ENCODE measurements at places on chromosomes 5 and 9.

DNA sequence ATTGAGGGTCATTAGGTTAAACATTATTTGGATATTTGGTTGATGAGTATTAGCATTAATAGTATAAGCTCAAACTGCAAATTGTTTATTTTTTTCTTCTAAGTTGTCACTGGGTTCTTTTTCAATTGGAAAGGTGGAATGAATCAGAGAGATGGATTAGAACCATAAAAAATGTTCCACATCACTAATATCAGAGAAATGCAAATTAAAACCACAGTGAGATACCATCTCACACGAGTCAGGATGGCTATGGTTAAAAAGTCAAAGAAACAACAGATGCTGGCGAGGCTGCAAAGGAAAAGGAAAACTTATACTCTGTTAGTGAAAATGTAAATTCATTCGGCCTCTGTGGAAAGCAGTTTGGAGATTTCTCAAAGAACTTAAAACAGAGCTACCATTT is 122.8 kb downstream of the CCDC192 start:
- DNase-seq = no peak

DNA sequence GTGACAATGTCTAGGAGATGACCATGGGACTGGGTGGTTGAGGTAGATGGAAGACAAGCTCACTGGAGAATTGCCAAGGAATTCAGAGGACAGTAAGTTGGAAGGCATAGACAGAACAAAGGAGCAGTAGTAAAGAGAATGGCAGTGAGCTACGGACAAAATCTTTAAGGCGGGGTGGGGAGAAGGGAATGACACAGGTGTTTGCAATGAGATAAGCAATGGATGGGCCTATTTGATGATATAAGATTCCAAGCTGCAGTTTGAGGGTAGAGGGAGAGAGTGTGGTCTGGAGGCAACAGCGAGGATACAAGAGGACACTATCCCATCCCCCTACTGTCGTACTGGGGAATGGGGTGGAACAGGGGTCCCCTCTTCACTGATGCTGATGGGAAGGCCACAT is 14.4 kb downstream of the PTTG1 start:
- no peak for DNase-seq

DNA sequence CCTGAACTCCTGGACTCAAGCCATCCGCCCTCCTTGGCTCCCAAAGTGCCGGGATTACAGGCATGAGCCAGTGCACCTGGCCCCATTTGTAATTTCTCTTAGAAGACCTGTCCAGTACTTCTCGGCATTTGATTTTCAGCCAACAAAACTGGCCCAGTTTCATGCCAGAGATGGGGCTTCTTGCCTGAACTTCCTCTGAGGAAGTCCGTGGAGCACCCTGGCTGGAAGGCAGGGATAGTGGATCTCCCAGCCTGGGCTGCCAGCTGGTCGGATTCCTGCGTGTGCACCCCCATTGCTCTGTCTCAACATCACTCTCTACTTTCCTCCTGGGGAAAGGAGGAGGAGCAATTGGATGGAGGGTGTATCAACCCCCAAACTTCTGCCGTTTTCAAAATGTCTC is 39.0 kb downstream of the FAM78A start:
- no peak for DNase-seq

GRCh38 chr5:131321066-131321465 is 57.2 kb downstream of the CDC42SE2 start:
- no peak for DNase-seq

GRCh38 chr9:123089040-123089439 is 55.6 kb downstream of the GPR21 start:
- no peak for DNase-seq

DNA sequence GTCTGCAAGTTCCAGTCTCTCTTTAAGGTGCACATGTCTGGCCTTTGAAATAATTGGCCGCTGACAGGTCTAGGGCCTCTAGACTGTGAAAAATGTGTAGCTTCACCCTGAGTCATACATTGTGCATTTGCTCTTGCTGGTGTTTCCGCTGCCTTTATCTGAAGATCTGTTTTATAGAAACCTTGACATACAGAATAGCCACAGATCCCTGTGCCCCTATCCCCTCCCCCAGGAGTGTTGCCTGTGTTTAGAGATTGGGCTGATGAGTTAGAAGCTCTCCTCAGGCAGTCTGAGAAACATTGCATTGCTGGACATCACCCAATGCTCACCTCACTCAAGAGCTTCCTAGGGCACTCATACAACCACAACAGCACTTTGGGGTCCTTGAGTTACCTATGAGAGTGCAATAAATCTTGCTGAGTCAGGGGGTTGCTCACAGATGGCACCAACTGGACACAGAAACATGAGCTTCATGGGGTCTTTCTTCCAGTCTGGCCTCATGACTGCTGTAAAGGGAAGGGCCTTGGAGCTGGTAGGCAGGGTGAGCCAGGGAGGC is 3.8 kb upstream of the ZNF782 start:
- no peak for DNase-seq

- no peak for DNase-seq
Measured at GRCh38 chr5:14787801-14788579, 83.6 kb downstream of the ANKH start.

DNA sequence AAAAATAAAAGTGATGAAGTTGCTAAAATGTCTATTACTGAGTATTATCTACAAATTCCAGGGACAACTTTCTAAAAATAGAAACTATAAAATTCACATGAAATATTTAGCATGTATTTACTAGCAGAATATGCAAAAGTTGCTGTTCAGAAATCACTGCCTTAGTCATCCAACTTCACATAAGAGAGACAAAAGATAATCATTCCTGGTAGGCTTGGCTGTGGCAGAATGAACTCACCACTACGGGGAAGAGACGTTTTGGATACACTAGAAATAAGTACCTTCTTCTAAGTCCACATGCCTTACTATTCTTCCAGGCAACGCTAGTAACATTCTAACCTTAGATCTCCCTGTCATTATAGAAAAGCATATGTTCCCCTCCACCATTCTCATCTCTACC is 272.2 kb downstream of the BNC2 start:
- DNase-seq = no peak

GRCh38 chr5:66529704-66530103 is 66.5 kb upstream of the MAST4 start:
- no peak for DNase-seq

DNA sequence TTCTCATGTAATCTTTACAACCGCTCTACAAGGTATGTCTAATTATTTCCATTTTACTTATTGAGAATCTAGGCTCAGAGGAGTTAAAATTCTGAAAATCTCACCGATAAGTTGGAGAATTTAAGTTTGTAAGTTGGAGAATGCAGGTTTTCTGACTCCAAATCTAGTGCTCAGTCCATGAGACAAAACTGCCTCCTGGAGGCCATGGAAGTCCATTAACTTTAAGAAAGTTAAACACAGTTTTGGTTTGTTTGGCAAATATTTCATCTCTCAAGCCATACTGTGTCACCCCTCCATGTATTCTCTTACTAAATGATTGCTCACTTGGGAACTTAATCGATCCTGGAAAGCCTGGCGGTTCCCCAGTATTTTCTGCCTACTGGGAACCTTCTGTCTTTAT is 52.6 kb downstream of the INIP start:
- DNase-seq = no peak

DNA sequence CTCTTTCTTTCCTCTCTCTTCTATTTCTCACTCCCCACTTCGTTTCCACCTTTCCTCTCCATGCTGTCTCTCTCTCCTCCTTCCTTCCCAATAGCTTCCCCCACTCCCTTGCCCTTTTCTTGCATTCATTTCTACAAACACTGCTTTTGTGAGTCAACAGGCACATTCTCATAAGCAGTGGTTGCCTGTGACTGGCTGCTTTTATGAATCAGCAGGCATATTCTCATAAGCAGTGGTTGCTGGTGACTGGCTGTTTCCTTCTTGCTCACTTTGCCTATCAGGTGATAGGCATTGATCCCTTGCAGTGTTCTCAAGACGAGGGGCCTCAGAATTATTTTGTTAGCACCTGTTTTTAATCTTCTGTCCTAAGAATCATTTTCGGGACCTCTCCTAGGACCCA is 116.1 kb upstream of the ACTBL2 start:
- DNase-seq = no peak

DNA sequence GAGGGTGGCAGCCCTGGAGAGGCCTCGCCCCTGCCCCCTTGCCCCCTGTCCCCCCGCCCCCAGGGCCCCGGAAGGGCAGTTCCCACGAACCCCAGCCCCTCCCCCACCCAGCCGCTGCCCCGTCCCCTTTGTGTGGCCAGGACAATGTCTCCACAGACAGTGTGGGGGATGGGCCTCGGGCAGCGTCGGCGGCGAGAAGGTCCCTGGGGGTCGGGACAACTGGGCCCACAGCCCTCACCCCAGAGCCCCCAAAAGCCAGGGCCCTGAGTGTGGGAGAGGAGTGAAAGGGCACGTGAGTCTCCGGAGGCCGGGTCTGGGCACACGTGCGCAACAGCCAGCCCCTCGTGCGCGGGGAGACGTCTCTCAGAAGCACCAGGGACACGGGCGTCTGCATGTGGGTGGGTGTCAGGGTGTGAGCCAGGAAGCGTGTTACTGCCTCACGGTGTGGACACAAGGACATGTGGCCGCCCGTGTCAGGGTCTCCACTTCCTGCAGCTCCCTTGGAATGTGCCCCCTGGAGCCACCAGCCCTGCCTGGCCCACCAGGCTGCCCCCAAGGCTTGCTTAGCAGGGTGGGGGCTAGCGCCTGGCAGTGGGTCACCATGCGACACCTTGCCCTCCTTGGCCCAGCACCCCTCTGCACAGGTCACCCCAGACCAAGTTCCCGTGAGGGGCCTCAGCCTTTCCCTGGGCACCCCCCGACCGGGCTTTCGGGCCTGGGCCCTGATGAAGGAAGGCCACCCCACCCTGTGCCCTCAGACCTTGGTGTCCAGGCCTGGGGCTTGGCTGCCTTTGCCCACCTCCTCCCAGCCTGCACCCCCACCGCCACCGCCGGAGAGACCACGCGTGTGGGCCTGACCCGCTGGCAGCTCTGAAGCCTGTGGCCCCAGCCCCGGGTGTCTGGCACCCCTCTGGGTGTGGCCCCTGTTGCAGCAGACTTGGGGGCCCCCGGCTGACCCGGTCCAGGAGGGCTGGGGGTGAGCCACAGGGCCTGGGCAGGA is 12.8 kb upstream of the NRARP start:
- DNase-seq = no peak

- no peak for DNase-seq
Measured at GRCh38 chr9:104575456-104575855, 6.5 kb downstream of the OR13C8 start.

DNA sequence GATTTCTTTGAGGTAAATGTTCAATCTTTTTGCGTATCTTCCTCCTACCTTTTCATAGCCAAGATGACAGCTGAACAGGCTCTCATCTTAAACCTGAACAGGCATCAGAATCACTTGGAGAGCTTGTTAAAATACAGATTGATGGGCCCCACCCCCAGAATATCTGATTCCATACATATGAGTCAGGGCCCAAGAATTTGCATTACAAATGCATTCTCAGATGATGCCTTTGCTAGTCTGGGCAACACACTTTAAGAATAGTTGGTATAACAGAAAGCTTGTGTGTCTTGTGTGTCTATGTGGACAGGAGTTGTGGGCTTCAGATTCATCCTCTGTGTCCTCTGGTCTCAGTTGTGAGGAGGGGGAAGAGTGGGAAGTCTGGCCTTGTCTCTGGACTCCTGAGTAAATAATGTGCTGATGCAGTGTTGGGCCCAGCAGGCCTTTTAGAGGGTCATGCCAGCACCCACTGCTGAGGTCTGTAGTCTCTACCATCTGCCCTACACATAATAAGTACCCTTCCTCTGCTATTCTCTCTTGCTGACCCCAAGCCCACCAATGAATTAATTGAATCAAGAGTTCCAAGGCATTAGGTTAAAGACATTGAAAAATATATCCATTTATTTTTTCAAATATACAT is 43.1 kb downstream of the PTCD2 start:
- DNase-seq = no peak

- DNase-seq = no peak
Measured at GRCh38 chr9:27118916-27119315, 9.9 kb downstream of the TEK start.

DNA sequence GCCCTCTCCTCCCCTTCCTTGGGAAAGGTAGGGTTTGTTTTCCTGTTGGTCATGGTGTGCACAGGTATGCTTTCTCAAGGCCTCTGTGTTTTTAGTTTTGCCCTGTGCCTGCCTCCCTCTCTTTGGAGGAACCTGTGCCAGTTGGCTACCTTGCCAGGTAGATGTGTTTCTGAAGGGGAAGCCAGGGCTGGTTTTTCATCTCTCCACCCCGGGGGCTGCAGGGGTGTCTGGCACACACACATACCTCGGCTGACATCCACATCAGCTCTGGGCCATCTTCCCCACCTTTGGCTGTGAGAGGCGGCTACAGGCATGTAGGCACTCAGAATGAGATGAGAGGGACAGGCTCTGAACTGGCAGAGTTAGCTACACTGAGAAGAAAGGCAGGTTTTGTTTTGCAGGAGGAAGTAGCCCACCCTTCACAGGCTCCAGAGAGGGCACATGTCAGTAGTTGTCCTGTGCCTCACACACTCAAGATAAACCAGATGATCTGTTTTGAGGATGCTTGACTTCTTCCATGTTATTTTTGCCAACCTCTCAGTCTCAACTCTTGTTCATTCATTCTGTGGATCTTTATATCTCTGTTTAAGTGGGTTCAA is 9.7 kb downstream of the RGMB start:
- DNase-seq = no peak

- no peak for DNase-seq
Measured at GRCh38 chr9:101543098-101543735, 9.6 kb downstream of the RNF20 start.

DNA sequence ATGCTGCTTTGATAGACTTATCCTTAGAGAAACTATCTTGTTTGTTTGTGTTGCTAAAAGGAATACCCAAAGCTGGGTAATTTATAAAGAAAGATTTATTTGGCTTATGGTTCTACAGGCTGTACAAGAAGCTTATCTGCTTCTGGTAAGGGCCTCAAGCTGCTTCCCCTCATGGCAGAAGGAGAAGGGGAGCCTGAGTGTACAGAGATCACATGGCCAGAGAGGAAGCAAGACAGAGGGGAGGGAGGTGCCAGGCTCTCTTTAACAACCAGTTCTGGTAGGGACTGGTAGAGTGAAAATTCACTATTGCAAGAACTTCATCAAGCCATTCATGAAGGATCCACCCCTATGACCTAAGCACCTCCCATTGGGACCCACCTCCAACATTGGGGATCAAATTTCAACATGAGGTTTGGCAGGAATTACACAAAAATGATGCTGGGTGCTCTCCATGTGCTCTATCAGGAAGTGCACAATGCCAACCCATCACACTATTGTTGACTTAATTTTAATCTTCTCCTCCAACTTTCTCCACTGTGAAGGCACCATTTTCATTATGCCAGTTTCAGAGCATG is 115.1 kb upstream of the SHB start:
- no peak for DNase-seq

Data from CD4-positive, alpha-beta memory T cell (primary cell).